Neural progenitor cell (in vitro differentiated cells): ENCODE measurements at places on chromosomes 1 and 21. TPM values are rescaled to one million over a fixed set of nuclear protein-coding genes. Genes with fewer than 3 reads are reported as not detected.
A peak's percentile ranks its signal among the peaks of the same experiment; 100 is the strongest.

GRCh38 chr1:92748138-92748537 is 36.8 kb downstream of the EVI5 start:
- H3K4me1 ChIP-seq, result no peaks in the 10 kb centered on the region
- H3K27me3 ChIP-seq, result no peaks in the 10 kb centered on the region
- H3K36me3 ChIP-seq, result no peaks in the 10 kb centered on the region
- DNase-seq, result no peak
- H3K4me3 ChIP-seq, result no peak overlapping the region
- H3K27ac ChIP-seq, result no peak overlapping the region

Gene TRIM46
- total RNA-seq, result 3.9 and 10.2 TPM in 2 replicates

DNA sequence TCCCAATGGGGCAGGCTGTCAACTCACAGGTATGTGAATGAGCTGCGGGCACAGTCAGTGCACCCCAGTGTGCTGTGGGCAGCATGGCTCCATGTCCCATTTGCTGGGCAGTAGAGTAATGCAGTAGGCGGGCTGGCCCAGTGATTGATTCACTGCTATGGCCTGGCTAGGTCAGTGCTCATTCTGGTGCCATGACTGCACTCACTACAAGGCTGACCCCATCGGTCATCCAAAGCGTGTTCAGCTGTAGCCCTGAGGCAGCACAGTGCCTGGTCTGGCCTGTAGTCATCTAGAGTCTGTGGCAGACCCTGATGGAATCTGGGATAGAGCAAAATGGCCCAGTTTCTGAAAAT is 7.4 kb downstream of the HYI start:
- no peaks in the 10 kb centered on the region for H3K27me3 ChIP-seq
- H3K4me3 ChIP-seq, result no peak overlapping the region
- no peak for DNase-seq

DNA sequence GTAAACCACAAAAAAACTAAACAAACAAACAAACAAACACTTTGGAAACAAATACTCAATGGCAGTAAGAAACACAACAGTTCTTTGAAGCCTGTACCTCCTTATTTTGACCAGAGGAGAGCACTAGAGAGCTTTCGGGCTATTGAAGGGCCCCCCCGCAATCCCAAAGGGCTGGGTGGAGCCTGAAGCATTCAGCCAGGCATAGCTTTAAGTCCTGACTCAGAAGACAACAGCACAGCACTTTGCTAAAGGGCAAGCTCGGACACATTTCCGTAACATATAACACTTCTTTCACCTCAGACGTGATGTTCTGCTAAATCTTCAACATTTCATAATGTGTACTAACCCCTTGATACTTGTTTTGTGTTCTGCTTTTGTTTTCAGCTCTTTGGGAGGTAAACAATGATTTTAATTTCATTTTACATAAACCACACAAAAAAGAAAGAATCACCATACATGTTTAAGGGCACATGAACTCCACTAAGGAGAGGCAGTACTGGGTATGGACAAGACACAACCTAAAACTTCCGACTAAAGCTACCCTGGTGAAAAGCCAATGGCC is 9.7 kb upstream of the SHCBP1L start:
- no peaks in the 10 kb centered on the region for H3K27me3 ChIP-seq
- H3K4me1 ChIP-seq, result peaks cover 28% of the 10 kb centered on the region
- DNase-seq, result peak; percentile 92
- H3K27ac ChIP-seq, result no peak overlapping the region

Gene NCAM2
- 0.40 and 0.84 TPM in 2 replicates for total RNA-seq

- no peak overlapping the region for H3K27ac ChIP-seq
- H3K36me3 ChIP-seq, result no peaks in the 10 kb centered on the region
- no peak overlapping the region for H3K4me3 ChIP-seq
- DNase-seq, result no peak
- peaks cover 15% of the 10 kb centered on the region for H3K4me1 ChIP-seq
Measured at GRCh38 chr1:205416322-205416721, 5.5 kb downstream of the LEMD1 start.

- H3K4me3 ChIP-seq, result no peak overlapping the region
- no peak for DNase-seq
- peaks cover 68% of the 10 kb centered on the region for H3K4me1 ChIP-seq
- H3K27ac ChIP-seq, result no peak overlapping the region
- H3K36me3 ChIP-seq, result no peaks in the 10 kb centered on the region
- no peaks in the 10 kb centered on the region for H3K27me3 ChIP-seq
Measured at GRCh38 chr21:15437883-15438282, 291.9 kb upstream of the USP25 start.

DNA sequence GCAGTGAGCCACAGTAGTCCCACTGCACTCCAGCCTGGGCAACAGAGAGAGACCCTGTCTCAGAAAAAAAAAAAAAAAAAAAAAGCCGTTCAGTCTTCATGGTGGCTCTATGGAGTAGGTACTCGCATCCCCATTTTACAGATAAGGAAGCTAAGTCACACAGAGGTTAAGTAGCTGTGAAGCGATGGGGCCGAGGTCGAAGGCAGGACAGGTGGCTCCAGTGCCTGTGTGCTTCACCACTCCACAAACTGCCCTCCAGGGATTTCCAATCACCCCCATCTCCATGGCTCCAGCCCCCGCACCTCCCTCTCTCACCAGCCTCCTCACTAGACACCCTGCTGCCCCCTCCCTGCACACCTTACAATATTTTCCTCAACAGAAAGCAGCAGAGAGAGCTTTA is 61.9 kb downstream of the SYF2 start:
- DNase-seq, result no peak
- no peak overlapping the region for H3K27ac ChIP-seq
- no peak overlapping the region for H3K4me3 ChIP-seq
- H3K36me3 ChIP-seq, result no peaks in the 10 kb centered on the region
- peaks cover 15% of the 10 kb centered on the region for H3K4me1 ChIP-seq
- no peaks in the 10 kb centered on the region for H3K27me3 ChIP-seq

DNA sequence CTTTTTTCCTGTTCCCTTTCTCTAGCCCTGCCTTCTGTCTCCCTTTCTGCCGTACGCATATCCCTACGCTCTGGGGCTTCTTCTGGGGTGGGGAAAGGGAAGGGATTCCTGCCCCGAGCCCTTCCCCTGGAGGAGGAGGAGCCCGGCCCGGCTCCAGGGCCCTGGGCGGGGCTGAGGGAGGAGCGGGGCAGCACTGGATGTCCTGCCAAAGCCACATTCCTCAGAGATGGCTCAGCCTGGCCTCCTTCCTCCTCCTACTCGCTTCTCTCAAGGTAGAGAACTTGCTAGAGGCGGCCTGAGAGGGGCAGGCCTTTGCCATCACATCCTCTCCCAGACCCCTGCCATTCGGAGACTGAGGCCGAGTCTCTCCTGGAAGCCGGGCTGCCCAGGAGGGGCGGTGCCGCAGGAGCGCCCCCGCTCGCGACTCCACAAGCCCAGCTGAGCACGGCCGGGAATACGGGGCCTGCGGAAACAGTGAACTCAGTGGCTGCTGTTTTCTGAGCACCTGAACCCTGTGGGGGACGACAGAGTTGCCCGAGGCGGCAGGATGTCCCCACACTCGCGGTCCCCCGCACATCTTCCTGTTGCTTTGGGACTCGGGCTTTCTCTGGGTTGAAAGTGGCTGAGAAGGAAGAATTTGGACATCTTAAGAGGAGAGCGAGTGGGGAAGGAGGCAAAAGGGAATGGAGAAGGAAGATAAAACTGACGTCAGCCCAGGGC is 12.2 kb downstream of the ADAMTSL4 start:
- peaks cover 26% of the 10 kb centered on the region for H3K4me1 ChIP-seq
- H3K4me3 ChIP-seq, result peak overlapping the region; percentile 64
- H3K27ac ChIP-seq, result peak overlapping the region; percentile 98
- no peaks in the 10 kb centered on the region for H3K36me3 ChIP-seq

GRCh38 chr1:11653861-11654136 is 430 bp downstream of the FBXO2 start:
- peaks cover 69% of the 10 kb centered on the region for H3K27me3 ChIP-seq
- no peak for DNase-seq
- peaks cover 7% of the 10 kb centered on the region for H3K4me1 ChIP-seq

- no peaks in the 10 kb centered on the region for H3K27me3 ChIP-seq
- H3K27ac ChIP-seq, result no peak overlapping the region
- no peaks in the 10 kb centered on the region for H3K36me3 ChIP-seq
- H3K4me1 ChIP-seq, result no peaks in the 10 kb centered on the region
- DNase-seq, result no peak
- H3K4me3 ChIP-seq, result no peak overlapping the region
Measured at GRCh38 chr1:33918368-33918767, 54.5 kb downstream of the HMGB4 start.

GRCh38 chr1:87117761-87118368 is 203.4 kb downstream of the HS2ST1 start:
- no peak overlapping the region for H3K27ac ChIP-seq
- no peak for DNase-seq
- no peak overlapping the region for H3K4me3 ChIP-seq
- no peaks in the 10 kb centered on the region for H3K36me3 ChIP-seq
- H3K27me3 ChIP-seq, result no peaks in the 10 kb centered on the region

DNA sequence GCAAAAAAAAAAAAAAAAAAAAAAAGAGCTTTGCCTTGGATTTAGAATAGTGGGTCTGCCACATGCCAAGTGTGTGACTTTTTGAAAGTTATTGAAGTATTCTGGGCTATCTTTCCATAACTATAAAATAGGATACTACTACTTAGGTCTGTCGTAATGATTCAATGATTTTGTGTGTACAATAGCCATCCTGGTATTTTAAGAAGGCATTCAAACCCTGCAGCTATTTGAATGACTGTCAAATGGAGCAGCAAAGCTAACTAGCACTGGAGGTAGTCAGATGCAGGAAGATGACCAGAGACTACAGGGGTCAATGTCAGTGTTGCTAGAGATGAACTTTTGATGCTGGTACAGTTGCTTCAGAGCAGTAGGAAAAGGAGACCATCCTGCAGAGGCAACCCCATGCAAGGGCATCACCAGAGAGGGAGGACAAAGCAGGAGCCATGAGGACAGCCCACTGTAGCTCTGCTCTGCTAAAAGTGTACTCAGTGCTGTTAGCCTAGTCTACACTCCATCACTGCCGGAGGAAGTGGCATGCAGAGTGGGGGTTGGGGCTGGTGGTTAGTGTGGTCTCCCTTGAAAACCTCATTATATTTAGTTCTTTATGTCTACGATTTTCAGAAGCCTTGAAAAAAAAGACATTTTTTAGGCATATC is 29.0 kb downstream of the DUSP10 start:
- no peak overlapping the region for H3K27ac ChIP-seq
- peaks cover 28% of the 10 kb centered on the region for H3K4me1 ChIP-seq
- no peaks in the 10 kb centered on the region for H3K36me3 ChIP-seq
- H3K27me3 ChIP-seq, result no peaks in the 10 kb centered on the region
- no peak overlapping the region for H3K4me3 ChIP-seq

Gene PKLR
- 0.53 and 0.54 TPM in 2 replicates for total RNA-seq

DNA sequence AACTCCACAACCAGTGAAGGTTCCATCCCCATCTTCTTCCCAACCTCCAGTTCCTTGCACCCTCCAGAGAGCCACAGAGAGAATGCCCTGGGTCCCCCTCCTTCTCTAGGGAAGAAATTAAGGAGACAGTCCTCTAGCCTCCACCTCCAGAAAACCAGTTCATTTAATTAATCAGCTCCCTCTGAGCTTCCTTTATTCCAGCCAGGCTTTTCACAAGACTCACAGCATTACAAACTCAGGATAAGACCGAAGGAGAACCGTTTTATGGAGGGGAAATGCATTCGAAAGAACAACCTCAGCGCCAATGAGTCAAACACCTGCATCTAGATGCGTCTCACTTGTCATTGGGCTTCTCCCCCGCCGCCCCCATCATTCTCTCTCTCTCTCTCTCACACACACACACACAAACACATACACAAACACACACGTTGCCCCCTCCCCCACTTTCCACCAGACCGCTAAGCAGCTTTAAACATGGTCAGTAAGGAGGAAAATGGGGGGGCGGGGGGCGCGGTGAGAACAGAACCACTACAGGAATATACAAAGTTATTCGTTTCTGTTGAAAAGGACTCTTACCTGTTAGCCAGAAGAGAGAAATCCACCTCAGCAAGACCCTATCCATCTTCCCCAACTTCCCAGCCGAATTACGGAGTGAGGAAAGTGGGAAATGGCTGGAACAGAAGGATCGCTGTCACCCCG is 544 bp downstream of the ILDR2 start:
- peak overlapping the region; percentile 83 for H3K4me3 ChIP-seq
- H3K27me3 ChIP-seq, result peaks cover 63% of the 10 kb centered on the region
- H3K4me1 ChIP-seq, result peaks cover 41% of the 10 kb centered on the region
- H3K36me3 ChIP-seq, result no peaks in the 10 kb centered on the region
- DNase-seq, result peak; percentile 37

DNA sequence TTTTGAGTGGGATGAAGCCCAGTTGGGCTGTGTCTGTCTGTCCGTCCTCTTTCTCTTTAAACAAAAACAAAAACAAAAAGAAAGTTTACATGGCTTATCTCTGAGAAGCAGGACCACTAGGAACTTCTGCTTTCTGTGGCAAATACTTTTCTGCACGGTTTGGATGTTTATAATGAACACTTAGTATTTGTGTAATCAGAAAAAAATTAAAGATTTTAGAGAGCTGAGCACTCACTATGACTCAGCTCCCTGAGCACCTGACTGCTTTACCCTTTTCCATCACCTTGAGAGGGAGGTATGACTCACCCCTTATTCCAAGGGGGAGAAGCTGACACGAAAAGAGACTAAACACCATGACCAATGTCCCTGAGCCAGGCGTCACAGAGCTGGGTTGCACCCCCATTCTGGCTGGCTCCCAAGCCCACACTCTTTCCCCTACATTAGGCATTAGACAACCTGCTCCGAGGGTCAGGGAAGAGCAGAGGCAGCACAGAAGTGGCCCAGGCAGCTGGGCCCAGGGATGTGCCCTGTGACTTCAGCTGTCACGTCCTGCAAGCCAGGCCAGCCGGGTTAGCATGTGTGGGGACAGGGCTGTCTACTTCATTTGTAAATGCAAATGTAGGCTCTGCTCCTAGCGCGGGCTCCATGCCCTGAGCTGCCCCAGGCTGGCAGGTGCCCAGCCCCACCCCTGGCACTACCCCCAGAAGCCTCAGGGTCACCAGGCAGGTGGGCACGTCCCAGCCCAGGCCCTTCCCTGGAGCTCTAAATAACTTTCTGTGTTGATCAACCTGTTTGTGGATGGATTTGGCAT is 30.4 kb downstream of the RAP1GAP start:
- H3K4me3 ChIP-seq, result no peak overlapping the region
- DNase-seq, result no peak
- H3K27me3 ChIP-seq, result no peaks in the 10 kb centered on the region
- H3K36me3 ChIP-seq, result no peaks in the 10 kb centered on the region
- H3K4me1 ChIP-seq, result peaks cover 6% of the 10 kb centered on the region

Gene KIF2C
- 130 and 133 TPM in 2 replicates for total RNA-seq

- DNase-seq, result no peak
- no peak overlapping the region for H3K4me3 ChIP-seq
- peaks cover 5% of the 10 kb centered on the region for H3K4me1 ChIP-seq
- no peaks in the 10 kb centered on the region for H3K36me3 ChIP-seq
- no peak overlapping the region for H3K27ac ChIP-seq
Measured at GRCh38 chr1:154726443-154726842, 118.5 kb upstream of the ADAR start.

Gene TTLL10
- total RNA-seq, result 0.22 TPM in 1 of 2 replicates, not detected in the other

DNA sequence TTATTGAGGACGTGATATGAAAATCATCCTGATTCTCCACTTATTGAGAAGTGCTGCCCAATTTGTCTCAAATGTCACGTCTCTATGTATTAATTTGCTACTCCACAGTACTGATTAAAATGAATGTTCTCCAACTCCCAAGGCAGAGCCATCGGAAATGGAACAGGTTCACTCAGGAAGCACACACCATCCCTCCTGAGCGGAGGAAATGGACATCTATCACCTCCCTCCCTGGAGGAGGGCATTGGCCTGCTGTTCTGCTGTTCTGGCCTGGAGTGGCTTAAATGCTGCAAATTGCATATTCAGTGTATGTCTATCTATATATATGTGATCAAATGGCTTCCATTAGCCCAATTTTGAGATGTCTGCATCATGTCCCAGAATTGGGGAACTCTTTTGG is 140.5 kb downstream of the CSMD2 start:
- H3K27me3 ChIP-seq, result no peaks in the 10 kb centered on the region
- no peaks in the 10 kb centered on the region for H3K4me1 ChIP-seq
- no peak overlapping the region for H3K27ac ChIP-seq
- DNase-seq, result no peak
- no peaks in the 10 kb centered on the region for H3K36me3 ChIP-seq
- no peak overlapping the region for H3K4me3 ChIP-seq

Gene GNL2
- 48.9 and 67.1 TPM in 2 replicates for total RNA-seq
